ENCODE measurements at places on chromosomes 12 and 14. TPM values are rescaled to one million over a fixed set of nuclear protein-coding genes. Genes with fewer than 3 reads are reported as not detected.

Gene TDRD9
- total RNA-seq, result 0.45 TPM

Gene GLT8D2
- total RNA-seq, result 38.4 TPM

Gene SAV1
- total RNA-seq, result 35.3 TPM

Gene RPL10L
- not detected for total RNA-seq

Gene KRT6C
- not detected for total RNA-seq

DNA sequence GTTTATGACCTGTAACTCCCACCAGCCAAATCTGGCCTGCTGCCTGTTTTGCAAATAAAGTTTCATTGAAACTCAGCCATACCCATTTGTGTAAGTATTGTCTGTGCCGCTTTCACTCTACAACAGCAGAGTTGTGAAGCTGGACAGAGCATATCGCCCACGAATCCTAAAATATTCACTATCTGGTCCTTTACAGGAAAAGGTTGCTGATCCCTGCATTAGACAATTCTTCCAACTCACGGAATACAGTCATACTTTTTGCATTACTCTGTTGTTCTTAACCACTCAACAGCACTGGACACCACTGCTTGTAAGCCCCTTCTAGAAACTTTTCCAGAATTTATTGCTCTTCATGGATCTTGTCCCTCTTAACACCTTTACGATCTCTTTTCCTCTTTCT, 435.4 kb downstream of the EGLN3 start:
- H3K27ac ChIP-seq, result no peak overlapping the region
- H3K4me1 ChIP-seq, result no peaks in the 10 kb centered on the region
- DNase-seq, result no peak
- no peaks in the 10 kb centered on the region for H3K27me3 ChIP-seq

DNA sequence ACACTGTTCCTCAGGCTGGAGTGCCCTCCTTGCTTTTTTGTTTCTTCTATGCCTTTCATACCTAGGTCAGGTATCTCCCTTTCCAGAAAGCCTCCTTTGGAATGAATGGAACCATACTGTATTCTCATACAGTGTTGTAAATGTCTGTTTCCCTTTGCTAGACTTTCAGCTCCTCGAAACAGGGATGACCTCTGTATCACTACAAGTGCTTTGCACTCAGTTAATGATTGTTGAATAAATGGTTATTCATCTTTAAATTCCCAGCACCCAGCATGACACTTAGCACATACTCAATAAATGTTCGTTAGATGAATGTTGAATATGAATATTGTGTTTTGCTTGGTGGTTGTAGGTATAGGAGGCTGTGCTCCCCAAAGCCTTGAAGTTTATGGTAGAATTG, 5.9 kb upstream of the TULP3 start:
- no peak overlapping the region for H3K4me3 ChIP-seq
- H3K36me3 ChIP-seq, result no peaks in the 10 kb centered on the region
- no peaks in the 10 kb centered on the region for H3K27me3 ChIP-seq
- no peak for DNase-seq
- no peak overlapping the region for H3K27ac ChIP-seq
- peaks cover under 1% of the 10 kb centered on the region for H3K4me1 ChIP-seq

Data from ovary (tissue), 10 donors.